ENCODE measurements at places on chromosomes 11 and 22.

DNA sequence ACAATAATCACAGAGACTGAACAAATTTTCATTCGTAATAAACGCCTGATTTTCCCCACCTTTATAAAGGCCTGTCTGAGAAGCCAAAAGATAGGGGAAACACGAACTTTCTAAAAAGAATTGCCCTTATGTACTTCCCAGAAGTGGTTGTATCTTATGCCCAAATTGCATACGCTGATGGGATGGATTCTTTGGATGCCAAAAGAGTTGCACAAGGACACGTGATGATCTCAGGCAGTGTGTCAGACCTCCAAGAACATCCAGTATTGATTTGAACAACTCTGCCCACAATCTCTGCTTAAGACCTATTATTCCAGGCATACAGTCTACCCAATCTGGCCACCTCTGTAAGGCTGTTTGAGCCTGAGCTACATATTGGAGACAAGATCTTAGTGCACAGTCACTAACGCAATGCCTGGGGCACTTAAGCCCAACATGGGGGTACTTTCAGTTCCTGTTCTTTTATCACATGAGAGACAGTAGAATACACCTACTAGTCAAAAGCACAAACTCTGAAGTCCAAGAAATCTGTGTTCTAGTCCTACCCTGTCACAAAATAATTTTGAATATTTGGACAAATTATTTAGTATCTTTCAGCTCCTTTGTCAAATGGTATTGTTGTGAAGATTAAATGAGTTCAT, 38.9 kb downstream of the OR10A6 start:
- DNase-seq: no peak

DNA sequence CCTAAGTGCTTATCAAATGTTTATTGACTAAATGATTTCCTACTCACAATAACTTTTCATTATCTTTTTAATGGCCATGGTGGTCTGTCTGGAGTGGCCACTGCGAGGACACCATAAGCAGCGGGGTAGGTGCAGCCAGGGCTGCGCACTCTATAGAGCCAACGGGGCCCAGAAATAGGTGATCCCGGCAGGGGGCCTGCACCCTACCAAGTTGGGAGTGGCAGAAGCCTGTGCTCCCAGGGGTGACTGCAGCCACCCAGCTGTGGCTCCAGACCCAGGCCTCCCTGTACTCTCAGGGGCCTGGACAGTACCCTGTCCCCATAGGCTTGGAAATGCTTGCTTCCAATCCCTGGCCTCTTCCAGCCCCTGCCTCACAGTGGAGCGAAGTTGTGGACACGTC, 426.4 kb upstream of the FAT3 start:
- no peak for DNase-seq

DNA sequence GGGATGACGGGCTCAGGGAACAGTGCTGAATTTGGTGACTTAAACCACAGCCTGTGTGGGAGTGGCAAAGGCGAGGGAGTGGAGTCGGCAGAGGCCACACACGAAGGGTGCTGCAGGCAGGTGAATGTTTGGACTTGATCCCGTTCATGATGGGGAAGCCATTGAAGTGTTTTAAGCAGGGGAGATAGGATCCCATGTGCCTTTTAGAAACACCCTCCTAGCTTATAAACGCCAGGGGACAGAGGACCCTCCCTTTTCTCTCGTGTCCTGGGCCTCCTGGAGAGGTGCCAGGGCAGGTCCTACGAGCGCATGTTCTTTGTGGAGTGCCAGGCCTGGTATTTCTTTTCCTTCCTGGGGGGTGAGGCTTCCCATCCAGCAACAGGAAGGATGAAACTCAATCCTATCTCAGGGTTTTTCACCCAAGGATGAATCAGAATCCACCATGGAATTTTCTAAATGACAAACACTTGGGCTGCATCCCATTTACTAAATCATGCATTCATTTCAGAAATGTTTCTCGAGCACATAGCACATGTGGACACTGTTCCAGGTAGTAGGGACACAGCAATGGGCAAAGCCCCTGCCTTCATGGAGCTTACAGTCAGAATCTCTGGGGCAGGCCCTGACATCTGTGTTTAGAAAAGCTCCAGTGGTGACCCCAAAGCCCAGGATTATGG, 59.6 kb downstream of the CHRDL2 start:
- DNase-seq: no peak

DNA sequence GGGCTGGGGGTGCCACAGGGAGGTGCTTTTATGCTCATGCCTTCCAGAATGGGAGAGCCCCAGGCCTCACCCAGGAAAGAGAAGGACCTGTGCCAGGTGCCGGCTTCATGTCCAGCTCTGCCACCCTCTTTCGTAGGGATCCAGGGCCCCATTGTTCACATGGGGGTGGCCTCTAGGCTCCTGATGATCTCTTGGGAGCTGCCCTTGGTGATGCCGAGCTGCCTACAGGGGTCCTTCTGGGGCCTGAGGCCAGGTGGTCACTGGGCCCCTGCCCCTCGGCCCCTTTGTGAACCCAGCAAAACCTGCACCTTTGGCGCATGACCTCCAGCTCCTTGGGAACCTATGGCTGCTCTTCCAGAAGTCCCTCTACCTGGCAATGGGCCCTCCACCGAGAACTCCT, 41.4 kb upstream of the SMIM38 start:
- DNase-seq: no peak

GRCh38 chr11:105046898-105047579, 1.9 kb upstream of the CARD16 start:
- no peak for DNase-seq

- DNase-seq: no peak
Observed at GRCh38 chr11:74992852-74993251, 4.1 kb downstream of the NEU3 start.

- DNase-seq: no peak
Observed at GRCh38 chr11:109747839-109748238, 325.8 kb downstream of the C11orf87 start.

DNA sequence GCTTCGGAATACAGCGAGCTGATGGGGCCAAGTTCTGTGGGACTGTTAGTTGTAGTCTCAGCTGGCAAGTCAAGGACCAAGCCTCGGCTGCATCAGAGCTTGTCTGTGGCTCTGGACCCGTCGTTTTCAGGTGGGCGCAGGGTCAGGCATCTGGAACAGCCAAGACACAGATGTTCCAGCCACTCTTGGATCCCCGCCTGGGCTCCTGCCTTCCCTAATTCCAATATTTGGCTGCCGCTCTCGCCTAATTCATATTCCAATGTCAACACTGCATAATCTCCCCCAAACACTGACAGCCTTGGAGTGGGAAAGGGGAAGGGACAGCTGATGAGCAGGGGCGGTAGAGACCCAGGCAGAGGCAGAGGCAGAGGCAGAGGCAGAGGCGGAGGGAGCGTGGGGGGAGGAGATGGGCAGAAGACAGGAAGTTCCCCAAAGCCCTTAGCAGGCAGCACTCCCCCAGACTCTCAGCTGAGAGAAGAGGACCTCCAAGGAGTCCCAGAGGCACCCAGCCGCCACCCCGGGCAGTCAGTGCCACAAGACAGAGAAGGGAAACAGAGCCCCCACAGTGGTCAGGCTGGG, 49.6 kb upstream of the SLC35C1 start:
- no peak for DNase-seq

DNA sequence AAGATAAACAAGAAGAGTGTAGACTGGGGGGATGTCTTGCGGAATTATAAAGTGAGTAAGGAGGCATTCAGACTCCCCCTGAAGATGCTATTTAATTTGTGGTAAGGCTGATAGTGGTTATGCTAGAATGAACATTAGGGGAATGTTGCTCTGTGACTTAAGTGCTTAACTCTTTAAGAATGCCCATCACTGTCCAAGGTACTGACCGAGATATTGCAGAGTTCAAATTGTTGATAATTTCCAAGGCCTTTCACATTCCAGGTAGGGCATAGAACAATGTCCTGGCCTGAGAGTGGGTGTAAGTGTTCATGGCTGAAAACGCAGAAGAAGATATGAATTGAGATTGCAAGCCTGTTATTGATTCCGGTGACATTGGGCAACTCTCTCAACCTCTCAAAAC, 90.3 kb upstream of the SEZ6L start:
- DNase-seq: no peak

DNA sequence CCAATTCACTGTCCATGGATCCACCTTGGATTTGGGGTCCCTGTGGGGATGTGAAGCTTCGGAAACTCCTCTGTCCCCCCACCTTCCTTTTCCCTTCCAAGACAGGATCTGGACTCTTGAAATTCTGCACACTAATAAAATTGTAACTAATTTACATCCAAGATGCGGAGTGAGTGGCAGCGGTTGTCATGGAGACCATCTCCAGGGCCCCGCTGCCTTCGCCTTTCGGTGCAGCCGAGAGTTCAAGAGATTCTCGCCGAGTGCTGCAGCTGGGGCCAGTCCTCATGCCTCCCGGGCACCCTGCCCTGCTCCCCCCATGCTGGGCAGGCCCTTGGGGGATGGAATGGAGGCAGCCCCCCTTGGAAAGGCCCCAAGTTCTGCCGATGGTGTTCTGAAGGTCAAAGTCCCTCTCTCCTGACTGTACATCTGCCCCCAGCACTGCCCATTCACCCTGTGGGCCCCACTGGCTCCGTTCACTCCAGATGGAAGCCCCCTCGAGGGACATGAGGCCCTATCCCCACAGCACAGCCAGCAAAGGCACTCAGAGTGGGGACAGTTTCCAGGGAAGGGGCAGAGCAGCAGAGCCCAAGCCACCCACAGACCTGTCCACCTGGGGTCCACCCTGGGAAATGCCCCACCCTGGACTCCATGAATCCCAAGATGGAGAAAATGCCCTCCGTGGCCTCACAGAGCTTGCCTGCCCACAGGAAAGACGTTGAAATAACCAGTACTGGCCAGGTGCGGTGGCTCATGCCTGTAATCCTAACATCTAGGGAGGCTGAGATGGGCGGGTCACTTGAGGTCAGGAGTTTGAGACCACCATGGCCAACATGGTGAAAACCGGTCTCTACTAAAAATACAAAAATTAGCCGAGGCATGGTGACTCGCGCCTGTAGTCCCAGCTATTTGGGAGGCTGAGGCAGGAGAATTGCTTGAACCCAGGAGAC, 25.9 kb downstream of the IGLL1 start:
- no peak for DNase-seq

DNA sequence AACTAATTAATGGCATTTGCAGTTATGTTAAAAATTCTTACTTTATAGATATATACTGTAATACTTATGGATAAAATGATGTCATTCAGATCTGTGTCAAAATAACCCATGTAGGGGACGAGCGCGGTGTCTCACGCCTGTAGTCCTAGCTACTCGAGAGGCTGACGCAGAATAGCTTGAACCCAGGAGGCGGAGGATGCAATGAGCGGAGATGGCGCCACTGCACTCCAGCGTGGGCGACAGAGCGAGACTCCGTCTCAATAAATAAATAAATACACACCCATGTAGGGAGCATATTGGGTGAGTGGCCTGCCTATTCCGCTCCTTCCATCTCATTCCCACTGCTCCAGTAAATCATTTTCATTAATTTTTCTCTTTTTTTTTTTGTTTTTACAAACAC, 7.1 kb downstream of the SNU13 start:
- DNase-seq: no peak

DNA sequence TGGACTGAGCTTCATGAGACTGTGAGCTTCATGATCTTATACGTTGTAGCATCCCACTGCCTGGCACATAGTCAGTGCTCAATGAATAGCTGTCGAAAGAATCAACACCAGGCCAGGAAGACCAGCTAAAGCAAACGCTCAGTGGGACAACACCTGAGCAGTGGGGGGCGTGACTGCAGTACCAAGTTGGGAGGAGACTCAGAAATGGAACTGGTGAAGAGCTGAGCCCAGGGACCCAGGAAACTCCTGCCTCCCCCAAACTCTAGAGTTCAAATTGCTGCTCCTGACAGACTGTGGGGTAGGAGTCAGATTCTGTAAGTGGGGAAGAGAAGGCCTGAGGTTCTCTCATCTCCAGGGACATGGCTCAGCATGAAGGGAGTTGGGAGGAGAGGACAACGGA, 59.3 kb downstream of the MORC2 start:
- DNase-seq: no peak

GRCh38 chr11:106160494-106160893, 83.0 kb downstream of the AASDHPPT start:
- no peak for DNase-seq

- no peak for DNase-seq
Observed at GRCh38 chr11:60918939-60919265, 4.9 kb downstream of the TMEM109 start.

DNA sequence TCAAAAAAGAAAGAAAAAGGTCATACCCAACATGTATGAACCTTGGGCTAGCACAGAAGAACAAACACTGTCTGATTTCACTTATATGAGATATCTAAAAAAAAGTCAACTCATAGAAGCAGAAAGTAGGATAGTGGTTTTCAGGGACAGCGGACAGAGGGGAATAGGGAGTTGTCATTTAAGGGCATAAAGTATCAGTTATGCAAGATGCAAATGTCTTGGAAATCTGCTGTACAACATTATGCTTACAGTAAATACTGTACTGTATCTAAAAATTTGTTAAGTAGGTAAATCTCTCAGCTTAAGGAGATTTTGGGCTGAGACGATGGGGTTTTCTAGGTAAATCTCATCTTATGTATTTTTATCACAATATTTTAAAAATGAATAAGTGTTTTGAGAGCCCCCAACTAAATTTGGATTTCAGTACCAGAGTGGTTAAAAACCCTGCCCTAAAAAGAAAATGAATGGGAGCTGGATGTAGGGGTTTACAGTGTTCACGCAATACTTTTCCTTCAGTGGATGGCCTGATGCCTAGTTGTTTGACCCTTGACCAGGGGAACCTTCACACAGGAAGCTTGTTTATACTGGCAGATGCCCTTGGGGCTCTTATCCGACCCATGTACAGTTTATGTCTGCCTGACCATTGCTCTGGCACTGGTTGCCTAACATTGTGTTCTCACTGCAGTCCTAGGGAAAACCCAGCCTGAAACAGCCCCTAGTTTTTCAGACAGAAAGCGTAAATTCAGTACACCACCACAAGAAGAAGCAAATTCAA, 34.8 kb downstream of the SLC22A9 start:
- DNase-seq: no peak

GRCh38 chr11:67584205-67584880, 731 bp downstream of the GSTP1 start:
- DNase-seq: no peak

DNA sequence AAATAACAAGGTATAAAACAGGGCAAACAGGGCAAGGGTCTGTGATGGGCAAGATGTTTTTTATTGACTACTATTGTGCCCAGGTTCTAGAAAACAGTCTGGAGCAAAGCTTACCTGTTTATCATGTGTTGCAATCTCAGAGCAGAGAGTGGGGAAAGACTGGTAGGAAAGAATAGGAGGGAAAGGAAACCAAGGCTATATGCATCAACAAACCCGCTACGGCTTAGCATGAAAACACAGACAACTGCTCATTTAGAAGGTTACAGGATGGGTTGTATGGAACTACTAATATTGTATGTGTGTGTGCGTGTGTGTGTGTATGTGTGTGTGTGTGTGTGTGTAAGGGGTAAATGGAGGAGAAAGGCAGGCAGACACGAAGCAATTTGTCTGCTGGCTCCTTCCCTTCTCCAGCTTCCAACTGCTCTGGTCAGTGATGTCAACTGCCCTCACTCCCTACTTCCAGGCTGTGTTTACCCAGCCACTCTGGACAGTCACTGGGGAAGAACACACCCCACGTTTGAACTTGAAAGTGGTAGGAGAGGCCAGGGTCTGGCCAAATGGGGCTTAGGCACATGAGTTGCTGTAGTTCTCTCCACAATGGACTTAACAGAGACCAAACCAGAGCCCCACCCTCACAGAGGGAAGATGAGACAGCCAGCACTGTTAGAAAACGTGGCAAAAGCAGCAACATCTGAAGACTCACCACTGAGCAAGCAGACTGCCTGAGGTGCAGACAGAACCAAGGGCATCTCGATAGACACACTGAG, 47.0 kb downstream of the GAB2 start:
- no peak for DNase-seq

GRCh38 chr11:32005786-32006416, 85.0 kb upstream of the RCN1 start:
- no peak for DNase-seq

- no peak for DNase-seq
Observed at GRCh38 chr11:98955551-98955950, 65.2 kb upstream of the CNTN5 start.
